T47D (cell line): ENCODE measurements at places on chromosomes 13 and 19.

DNA sequence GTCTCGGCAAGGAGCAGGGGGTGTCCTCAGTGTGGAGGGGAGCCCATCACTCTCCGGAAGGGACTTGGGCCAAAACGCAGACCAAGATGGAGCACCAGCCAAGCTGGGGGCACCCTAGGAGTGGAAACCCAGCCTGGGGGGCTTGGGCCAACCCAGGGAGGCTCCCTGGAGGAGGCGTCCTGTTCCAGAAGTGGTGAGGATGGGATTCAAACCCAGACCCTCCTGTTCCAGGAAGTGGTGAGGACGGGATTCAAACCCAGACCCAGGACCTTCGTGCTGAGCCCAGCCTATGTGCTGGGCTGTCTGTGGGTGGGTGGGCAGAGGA is 848 bp upstream of the PLIN4 start:
- no peak for DNase-seq

DNA sequence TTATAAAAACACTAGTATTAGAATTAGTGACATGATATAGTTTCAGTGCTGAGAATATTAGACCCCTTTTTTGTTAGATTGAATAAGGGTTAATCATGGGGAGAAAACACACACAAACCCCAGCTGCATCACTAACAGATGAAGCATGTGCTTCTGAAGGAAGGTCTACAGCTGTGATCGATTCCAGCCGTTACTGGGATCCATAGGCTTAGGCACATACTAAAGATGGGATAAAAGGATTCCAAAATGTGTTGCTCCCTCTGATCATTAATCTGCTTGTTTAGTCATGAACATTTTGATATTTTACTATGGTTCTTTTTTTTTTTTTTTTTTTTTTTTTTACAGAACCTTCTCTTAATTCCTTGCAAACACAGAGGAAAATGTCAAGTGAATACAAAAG is 1591.3 kb downstream of the EFNB2 start:
- no peak for DNase-seq

DNA sequence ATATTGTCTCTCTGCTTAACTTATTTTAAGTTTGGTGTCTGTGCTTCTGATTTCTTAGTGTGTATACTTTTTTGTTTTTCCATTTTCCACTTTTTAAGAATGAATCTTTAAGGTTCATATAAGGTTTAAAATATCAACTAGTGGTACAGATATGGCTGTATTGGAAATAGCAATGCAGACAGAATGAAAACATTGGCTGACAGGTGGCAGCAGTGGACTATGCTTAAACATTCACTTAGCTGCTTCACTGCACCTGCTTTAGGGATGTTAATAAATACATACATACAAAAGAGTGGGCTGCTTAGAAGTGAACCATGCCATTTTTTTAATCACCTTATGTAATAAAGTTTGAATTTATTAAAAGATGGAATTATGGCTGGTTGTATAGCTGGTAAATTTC is 27.3 kb downstream of the TM9SF2 start:
- peak; percentile 26 for DNase-seq

DNA sequence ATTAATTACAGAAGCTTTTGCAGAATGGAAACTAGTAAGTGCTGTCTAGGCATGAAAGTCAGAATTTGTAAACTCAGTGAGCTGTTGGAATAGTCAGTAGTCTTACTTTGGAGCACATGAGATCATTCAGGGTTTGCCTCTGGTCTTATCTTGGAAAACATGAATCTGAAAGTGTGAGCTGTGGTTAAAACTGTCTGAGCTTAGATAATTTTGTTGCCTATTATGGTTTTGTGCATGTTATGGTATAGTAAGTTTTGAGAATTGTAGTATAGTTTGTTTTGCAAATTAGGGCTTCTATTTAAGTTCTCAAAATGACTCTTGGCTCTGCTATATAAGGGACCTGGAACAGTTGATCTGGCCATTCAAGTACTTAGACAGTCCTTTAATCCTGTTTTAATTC is 53.7 kb upstream of the TRPC4 start:
- no peak for DNase-seq

DNA sequence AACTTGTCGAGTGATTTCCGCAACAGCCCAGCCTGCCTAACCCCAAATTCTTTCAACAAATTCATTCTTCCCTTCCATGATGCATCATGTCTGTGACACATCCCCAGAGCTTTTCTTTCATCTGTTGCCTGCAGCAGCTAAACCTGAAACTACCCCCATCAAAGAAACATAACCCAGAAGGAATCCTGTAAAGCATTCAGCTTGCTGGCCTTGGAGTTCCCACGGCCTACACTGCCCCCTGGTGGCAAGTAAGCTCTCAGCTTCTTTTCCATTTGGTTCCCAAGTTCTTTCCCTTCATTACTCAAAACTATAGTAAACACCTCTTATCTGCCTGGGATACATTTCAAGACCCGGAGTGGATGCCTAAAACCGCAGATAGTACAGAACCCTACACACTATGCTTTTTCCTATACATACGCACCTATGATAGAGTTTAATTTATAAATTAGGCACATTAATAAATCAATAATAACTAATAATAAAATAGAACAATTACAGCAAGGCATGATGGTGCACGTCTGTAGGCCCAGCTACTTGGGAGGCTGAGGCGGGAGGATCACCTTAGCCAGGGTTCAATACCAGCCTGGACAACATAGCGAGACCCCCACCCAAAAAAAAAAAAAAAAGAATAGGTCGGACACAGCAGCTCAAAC is 7.4 kb downstream of the ETHE1 start:
- peak; percentile 81 for DNase-seq

DNA sequence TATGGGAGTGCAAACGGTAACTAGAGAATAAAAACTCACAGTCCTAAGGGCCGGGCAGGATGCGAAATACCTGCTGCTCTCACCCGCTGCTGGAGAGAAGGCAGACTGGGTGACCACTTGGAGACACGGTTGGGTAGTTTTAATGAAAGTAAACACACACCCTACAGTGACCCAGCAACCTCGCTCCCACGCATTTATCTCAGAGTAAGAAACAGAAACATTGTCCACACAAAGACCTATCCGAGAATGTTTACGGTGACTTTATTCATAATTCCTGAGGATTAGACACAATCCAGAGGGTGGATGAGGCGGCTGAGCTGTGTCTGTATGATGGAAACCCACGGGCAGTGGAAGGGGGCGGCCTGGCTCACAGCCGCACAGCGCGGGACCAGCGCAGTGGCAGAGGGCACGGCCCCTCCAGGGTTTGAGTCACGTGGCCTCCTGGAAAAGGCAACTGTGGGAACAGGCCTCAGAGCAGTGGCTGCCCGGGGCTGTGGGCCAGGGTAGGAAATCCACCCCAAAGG is 73.5 kb upstream of the C13orf46 start:
- no peak for DNase-seq

DNA sequence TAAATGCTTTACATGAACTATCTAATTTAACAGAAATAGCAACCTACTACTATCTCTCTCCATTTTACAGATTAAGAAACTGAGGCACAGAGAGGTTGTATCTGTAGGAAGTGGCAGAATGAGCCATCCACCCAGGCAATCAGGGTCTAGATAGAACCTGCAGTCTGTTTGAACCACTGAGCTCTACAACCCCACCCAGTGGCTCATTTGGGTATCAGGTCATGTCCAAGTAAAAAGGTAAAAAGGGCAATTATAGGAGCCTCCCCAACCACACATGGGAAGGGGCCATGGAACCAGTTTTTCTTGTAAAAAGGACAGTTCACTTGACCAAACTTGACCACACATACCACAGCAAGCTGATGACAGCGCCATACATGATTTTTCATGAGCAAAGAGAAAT is 92.9 kb upstream of the SGCG start:
- DNase-seq = peak; percentile 7

- no peak for DNase-seq
These were observed 129.1 kb upstream of the HTR2A start for GRCh38 chr13:47025791-47026447.

- no peak for DNase-seq
These were observed 1436.8 kb upstream of the PCDH9 start for GRCh38 chr13:68666774-68667397.

DNA sequence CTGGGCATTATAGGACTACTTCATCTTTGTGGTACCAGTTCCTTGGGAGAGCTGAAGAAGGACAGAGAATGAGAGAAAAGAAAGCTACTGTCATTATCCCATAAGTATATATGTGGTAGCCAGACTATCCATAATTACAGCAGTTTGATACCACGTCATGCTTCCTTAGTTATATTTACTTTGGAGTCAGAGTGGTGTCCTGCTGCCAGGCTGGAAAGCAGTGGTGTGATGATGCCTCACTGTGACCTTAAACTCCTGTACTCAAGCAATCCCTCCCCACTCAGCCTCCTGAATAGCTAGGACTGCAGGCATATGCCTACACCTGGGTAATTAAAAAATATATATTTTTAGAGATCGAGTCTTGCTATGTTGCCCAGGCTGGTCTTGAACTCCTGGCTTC is 57.8 kb downstream of the WTIP start:
- no peak for DNase-seq

DNA sequence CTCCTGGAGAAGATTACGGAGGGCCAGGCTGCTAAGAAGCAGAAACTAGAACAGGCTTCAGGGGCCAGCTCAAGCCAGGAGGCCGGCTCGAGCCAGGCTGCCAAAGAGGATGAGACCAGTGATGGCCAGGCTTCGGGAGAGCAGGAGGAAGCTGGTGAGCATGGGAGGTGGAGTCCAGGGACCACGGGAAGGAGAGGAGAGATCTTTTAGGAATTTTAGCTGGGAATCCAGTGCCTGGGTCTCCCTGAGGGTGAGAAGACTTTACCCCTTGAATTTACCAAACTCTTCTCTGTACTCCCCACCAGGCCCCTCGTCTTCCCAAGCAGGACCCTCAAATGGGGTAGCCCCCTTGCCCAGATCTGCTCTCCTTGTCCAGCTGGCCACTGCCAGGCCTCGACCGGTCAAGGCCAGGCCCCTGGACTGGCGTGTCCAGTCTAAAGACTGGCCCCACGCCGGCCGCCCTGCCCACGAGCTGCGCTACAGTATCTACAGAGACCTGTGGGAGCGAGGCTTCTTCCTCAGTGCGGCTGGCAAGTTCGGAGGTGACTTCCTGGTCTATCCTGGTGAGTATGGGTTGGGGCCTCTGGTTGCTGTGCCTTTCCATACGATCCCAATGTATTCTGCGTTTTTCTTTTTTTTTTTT is 824 bp downstream of the TSEN34 start:
- no peak for DNase-seq

- no peak for DNase-seq
These were observed 127.2 kb downstream of the RAP2A start for GRCh38 chr13:97561182-97561581.

DNA sequence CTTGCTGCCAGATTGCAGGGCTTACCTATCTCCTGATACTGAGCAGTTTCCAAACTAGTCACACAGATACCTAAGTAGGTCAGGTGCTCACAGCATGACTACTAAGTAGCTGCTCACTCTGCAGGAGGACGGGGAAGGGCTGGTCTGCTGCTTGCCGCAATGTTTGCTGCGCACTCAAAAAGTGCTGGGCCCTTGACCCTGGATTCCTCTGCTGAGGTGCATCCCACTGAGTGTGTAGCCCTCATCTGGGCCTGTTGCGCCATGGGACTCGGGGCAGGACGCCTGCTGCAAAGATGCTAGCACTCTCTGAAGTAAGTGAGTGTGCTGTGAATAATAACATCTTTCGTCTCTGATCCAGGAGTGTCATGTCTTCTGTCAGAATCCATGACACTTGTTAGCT is 59.2 kb upstream of the MEDAG start:
- DNase-seq = no peak

DNA sequence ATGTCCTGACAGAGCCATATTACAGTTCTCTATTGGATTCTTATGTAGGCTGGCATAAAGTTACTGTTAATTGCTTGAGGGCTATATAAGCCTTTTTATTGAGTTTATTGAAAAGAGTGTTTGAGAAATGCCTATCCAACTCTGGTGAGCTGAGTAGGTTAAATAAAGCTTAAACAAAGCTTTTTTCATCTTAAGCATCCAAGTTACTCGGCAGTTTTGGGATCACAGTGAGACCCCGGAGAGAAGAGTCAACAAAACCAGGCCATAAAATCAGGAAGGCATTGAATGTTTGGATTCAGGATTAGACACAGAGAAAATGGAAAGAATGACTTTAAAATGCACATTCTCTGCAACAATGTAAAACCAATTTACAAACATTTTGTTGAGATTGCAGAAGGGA is 588.5 kb downstream of the DACH1 start:
- DNase-seq = no peak

- peak; percentile 7 for DNase-seq
These were observed 42.6 kb downstream of the ZNF146 start for GRCh38 chr19:36257520-36257876.

DNA sequence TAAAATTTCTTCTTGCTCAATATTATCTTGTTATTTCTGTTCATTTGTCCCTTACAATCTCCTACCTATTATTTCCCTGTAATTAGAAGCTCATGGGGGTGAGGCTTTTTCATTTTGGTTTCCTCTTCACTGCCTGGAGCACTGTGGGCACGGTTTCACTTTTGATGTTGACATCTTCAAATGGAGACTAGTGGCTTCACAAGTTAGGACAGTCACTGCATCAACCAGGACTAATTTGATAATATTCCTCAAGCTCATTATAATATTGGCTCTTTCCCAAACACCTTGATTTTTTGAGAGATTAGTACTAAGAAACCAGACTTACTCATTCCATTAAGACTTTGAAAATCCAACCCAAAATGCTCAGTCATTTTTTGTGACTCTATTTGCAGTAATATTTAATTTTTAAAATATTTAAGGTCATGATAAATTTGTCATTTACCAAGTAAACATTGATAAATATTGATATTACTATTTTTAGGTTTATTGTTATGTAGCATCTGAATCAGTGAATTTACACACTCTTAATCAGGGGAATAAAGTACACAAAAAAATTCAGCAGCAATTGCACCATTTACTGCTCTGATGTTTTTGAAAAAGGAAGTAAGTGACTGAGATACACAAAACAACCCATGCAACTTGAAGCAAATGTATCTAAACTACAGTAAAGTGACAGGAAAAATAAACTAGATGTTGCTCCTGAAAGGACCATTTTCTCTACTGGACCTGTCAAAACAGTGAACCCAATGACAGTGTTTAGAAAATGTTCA is 28.8 kb upstream of the RCBTB2 start:
- no peak for DNase-seq

DNA sequence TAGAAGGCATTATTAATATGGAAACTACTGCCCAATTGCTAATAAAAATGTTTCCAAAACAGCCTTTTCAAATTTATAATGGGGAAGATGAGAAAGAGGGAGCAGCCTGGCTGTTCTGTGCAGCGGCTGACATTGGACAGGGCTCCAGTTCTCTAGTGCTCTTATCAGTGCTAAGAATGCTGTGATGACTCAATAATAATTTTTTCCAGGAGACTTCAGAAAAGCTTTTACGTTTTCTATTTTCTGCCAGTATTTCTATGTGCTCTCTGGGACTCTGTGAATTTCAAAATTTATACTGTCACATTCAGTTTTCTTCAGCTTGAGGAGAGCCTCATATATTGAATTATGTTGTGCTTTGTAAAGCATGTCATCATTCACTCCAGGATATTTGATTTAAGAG is 209.6 kb downstream of the VWA8 start:
- DNase-seq = no peak

GRCh38 chr19:29155683-29156082 is 57.3 kb downstream of the UQCRFS1 start:
- DNase-seq = no peak

GRCh38 chr19:18612772-18613588 is at the start of gene TMEM59L:
Gene TMEM59L, plus strand, starts transcription at chr19:18612870. Its CDS starts 89 bp downstream, at chr19:18612959.
- DNase-seq = no peak
